ENCODE measurements at places on chromosomes 1 and 21.

DNA sequence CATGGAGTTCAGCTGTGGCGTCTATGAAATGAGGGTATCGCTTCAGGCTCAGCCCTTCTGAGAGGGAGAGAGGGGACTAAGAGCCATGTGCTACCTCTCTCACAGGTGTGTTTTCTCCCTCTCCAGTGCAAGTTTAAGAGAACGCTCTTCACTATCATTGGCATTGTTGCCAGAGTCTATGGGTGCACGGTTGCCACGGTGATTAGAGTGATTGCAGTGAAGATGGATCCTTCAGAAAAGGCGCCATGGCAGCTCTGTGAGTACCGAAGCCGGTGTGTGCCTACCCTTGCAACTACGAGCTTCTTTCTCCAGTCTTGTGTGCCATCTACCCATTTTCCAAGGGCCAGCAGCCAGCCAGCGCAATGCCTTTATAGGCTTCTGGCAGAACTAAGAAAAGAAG is 290.5 kb downstream of the OMA1 start:
- no peak for DNase-seq
- H3K4me1 ChIP-seq = no peaks in the 10 kb centered on the region
- peaks cover 35% of the 10 kb centered on the region for H3K27me3 ChIP-seq
- no peak overlapping the region for H3K27ac ChIP-seq
- no peak overlapping the region for H3K4me3 ChIP-seq
- no peaks in the 10 kb centered on the region for H3K36me3 ChIP-seq

DNA sequence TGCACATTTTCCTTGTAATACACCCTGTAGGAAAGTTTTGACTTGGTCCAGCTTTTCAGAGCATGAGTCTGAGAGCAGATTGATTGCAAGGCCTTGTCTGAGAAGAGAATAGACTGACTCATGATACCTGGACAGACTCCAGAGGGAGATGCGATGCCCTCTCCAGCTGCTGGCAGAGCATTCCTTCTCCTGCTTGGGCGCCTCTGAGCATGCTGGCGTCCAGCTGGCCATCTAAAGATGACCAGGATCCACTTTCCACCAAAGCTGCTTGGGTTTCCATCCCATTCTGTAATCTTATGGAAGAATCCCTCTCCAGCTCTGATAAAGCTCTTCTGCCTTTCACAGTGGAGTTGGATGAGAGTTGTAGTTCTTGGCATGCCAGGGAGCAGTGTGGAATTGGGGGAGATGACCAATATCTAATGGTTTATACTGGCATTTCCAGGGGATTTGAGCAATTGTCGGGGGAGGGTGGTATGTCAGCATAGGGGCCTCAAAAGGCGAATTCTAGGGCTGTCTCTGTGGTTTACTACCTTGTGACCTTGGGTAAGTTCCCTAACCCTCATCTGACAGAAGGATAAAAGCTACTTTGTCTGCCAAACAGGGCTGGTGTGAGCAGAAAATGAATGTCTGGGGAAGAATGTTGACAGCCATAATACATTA is 19.5 kb downstream of the SZRD1 start:
- H3K27me3 ChIP-seq = no peaks in the 10 kb centered on the region
- H3K4me1 ChIP-seq = peaks cover 3% of the 10 kb centered on the region
- H3K4me3 ChIP-seq = no peak overlapping the region
- H3K36me3 ChIP-seq = peaks cover 2% of the 10 kb centered on the region
- no peak overlapping the region for H3K27ac ChIP-seq
- DNase-seq = no peak

GRCh38 chr21:41166884-41167283 is 1.1 kb upstream of the BACE2 start:
- peak overlapping the region; percentile 69 for H3K4me3 ChIP-seq
- DNase-seq = no peak
- peaks cover 46% of the 10 kb centered on the region for H3K27me3 ChIP-seq
- H3K4me1 ChIP-seq = peaks cover 23% of the 10 kb centered on the region
- H3K27ac ChIP-seq = no peak overlapping the region

DNA sequence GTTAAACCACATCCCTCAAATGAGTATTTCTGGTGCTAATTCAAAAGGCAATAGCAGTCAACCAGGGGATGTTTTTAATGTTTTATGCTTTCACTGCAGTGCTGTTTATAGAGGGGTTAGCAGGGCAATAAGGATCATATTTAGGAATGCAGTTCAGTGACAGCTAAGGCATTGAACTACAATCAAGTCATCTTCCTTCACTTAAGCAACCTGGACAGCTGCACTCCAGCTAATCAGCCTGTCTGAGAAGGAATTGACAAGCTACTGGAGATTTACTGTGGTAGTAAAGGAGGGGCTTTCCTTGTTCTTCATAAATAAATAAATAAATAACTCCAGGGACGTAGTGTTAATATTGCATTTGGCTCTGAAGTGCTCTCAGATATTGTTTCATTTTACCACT is 93.9 kb downstream of the DAB1 start:
- H3K4me3 ChIP-seq = no peak overlapping the region
- H3K36me3 ChIP-seq = no peaks in the 10 kb centered on the region
- no peak for DNase-seq
- peaks cover 1% of the 10 kb centered on the region for H3K4me1 ChIP-seq

- H3K36me3 ChIP-seq = peaks cover 19% of the 10 kb centered on the region
- H3K27me3 ChIP-seq = no peaks in the 10 kb centered on the region
- H3K27ac ChIP-seq = no peak overlapping the region
- DNase-seq = no peak
Observed at GRCh38 chr1:15513919-15514318, 10.1 kb downstream of the CASP9 start.

DNA sequence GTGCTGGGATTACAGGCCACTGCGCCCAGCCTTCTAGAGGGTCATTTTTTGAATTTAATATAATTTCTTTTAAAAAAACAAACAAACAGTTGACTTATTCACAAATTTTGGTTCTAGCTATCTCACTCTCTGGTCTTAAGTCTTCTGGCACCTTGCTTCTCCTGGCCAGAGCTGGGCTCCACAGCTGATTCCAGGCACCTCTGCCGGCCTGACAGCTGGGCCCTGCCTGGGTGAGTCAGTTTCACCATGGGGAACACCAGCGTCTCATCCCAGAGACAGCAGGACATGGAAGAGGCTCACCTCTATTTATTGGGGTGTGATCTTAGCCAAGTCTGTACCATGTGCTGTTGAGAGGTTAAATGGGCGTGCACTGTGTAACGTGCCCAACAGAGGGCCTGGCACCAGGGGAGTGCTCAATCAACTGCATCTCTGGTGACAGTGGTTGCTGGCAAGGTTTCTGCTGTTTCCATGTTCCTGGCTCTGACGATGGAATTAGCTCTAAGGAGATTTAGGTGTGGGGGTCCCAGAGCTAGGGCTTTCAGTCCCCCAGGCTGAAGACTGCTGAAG is 956 bp downstream of the CPLANE2 start:
- no peaks in the 10 kb centered on the region for H3K27me3 ChIP-seq
- no peaks in the 10 kb centered on the region for H3K36me3 ChIP-seq
- DNase-seq = no peak
- H3K27ac ChIP-seq = peak overlapping the region; percentile 91
- H3K4me3 ChIP-seq = peak overlapping the region; percentile 85

GRCh38 chr1:218683242-218683641 is 338.1 kb downstream of the TGFB2 start:
- DNase-seq = no peak
- H3K4me1 ChIP-seq = no peaks in the 10 kb centered on the region
- no peaks in the 10 kb centered on the region for H3K27me3 ChIP-seq
- no peak overlapping the region for H3K27ac ChIP-seq
- no peak overlapping the region for H3K4me3 ChIP-seq

GRCh38 chr1:208216062-208216461 is 28.1 kb downstream of the PLXNA2 start:
- H3K36me3 ChIP-seq = peaks cover 21% of the 10 kb centered on the region
- peaks cover 2% of the 10 kb centered on the region for H3K27me3 ChIP-seq
- no peak overlapping the region for H3K4me3 ChIP-seq
- no peak for DNase-seq
- H3K4me1 ChIP-seq = peaks cover 11% of the 10 kb centered on the region

- no peaks in the 10 kb centered on the region for H3K36me3 ChIP-seq
- no peak overlapping the region for H3K27ac ChIP-seq
- no peak overlapping the region for H3K4me3 ChIP-seq
Observed at GRCh38 chr1:209176866-209177430, 406.6 kb upstream of the CAMK1G start.

GRCh38 chr1:41648230-41648629 is 163.7 kb upstream of the EDN2 start:
- H3K27me3 ChIP-seq = peaks cover 17% of the 10 kb centered on the region
- H3K4me3 ChIP-seq = no peak overlapping the region
- H3K4me1 ChIP-seq = no peaks in the 10 kb centered on the region
- no peak for DNase-seq

- H3K27ac ChIP-seq = no peak overlapping the region
- H3K4me3 ChIP-seq = peak overlapping the region; percentile 79
- H3K36me3 ChIP-seq = no peaks in the 10 kb centered on the region
- H3K27me3 ChIP-seq = peaks cover 88% of the 10 kb centered on the region
- no peak for DNase-seq
- H3K4me1 ChIP-seq = peaks cover 8% of the 10 kb centered on the region
Observed at GRCh38 chr21:29938776-29939103, 1.1 kb downstream of the GRIK1 start.

- no peaks in the 10 kb centered on the region for H3K27me3 ChIP-seq
- DNase-seq = no peak
- no peak overlapping the region for H3K27ac ChIP-seq
Observed at GRCh38 chr1:1539310-1540089, 924 bp downstream of the TMEM240 start.

DNA sequence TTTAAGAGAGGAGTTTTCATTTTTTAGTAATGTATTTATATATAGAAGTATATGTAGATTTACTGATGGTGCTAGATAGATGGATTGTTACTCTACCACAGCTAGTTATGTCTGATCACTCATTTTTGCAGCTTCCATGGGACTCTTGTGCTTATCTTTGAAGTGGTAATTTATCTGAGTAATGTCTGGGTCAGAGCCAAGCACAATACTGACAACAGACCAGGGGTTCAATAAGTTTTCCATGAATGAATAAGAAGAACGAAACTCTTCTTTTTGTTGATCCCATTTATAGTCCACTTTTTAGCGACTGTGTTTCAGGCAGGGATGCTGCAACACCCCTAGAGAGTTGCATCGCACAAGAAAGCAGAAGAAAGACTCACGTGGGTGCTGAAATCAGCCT is 935.2 kb downstream of the PLA2G4A start:
- no peak overlapping the region for H3K4me3 ChIP-seq
- DNase-seq = no peak
- H3K27ac ChIP-seq = no peak overlapping the region

- H3K36me3 ChIP-seq = no peaks in the 10 kb centered on the region
- peak overlapping the region; percentile 85 for H3K27ac ChIP-seq
- peaks cover 8% of the 10 kb centered on the region for H3K4me1 ChIP-seq
- peaks cover 10% of the 10 kb centered on the region for H3K27me3 ChIP-seq
- H3K4me3 ChIP-seq = no peak overlapping the region
- no peak for DNase-seq
Observed at GRCh38 chr1:202164271-202165037, 4.1 kb upstream of the PTPN7 start.

- H3K4me1 ChIP-seq = peaks cover 11% of the 10 kb centered on the region
- no peak overlapping the region for H3K27ac ChIP-seq
- H3K4me3 ChIP-seq = no peak overlapping the region
- no peaks in the 10 kb centered on the region for H3K36me3 ChIP-seq
Observed at GRCh38 chr1:31781756-31782371, 17.7 kb upstream of the ADGRB2 start.

DNA sequence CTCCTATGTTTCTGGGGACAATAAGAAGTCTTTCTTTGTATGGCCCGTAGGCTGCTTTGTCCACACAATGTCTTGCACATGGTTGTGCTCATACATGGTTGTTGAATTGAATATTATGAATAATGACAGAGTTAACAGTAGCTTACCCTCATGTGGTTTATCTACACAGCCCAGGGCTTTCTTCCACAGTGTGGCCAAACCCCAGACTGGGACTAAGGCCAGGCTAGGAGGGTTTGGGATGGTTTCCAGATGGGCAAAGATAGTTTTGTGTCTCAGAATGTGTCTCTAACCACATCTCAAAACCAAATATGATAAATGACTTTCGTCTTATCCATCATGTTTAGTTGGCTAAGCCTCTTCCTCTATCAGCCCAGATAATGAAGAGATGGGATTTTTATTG is 65.2 kb downstream of the CACNA1E start:
- H3K36me3 ChIP-seq = no peaks in the 10 kb centered on the region
- DNase-seq = no peak
- H3K4me3 ChIP-seq = no peak overlapping the region
